ENCODE measurements at places on chromosomes 2 and 18.

GRCh38 chr2:76446872-76447271 is 736.2 kb upstream of the GCFC2 start:
- no peak for DNase-seq

DNA sequence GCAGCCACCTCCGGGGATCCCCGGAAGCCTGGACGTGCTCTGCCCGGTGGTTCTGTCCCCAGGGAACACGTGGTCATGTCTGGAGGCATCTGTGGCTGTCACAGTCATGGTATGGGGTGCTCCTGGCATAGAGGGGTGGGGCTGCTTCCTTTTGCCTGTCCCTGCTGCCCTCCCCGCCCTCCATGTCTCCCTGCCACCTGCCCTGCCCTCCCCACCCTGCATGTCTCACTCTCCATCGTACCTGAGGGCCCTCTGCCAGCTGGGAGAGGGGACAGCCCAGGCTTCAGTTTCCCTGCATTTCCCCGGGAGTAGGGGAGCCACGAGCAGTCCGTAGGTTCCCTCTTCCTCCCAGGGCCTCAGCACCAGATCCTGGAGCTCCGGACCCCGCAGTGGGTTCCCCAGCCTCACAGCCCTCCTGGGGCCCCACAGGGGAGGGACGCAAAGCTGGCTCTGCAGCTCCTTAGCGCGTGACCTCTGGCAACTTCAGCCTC is 90.0 kb upstream of the CTDP1 start:
- DNase-seq: no peak

DNA sequence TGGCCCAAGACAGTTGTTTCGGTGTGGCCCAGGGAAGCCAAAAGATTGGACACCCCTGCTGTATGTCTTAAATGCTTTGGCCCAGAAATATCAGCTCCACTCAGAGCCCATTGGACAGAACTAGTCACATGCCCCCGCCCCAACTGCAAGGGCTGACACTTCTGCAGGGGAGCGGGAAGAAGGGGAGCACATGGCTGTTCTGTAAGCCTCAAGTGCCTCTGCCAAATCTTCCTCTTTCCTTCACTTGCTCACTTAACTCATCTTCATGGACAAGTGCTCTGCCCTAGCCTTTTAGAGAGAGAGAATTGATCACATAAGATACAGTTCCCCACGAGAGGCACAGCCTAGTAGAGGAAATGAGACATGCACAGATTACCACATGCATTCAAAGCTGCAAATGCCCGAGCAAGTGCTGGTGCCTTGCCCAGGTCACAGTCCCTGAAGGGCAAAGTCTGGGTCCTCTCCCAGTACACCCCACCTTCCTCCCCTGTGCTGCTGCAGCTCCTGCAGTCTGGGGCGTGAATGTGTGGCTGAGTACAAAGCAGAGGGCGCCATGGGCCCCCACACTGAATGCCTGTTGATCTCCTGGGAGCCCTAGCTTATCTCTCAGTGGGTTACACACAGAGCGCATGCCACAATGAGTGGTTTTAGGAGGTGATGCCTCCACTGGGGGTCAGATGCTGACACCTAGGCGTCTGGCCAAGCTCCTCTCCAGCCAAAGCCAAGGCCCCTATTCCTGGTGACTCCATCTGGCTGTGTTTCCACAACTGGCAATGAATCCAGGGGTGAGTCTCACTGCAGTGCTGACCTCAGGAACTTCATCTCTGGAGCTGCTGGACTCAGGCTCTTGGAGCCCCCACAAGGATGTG is 135.3 kb downstream of the CTIF start:
- DNase-seq: peak; percentile 47

DNA sequence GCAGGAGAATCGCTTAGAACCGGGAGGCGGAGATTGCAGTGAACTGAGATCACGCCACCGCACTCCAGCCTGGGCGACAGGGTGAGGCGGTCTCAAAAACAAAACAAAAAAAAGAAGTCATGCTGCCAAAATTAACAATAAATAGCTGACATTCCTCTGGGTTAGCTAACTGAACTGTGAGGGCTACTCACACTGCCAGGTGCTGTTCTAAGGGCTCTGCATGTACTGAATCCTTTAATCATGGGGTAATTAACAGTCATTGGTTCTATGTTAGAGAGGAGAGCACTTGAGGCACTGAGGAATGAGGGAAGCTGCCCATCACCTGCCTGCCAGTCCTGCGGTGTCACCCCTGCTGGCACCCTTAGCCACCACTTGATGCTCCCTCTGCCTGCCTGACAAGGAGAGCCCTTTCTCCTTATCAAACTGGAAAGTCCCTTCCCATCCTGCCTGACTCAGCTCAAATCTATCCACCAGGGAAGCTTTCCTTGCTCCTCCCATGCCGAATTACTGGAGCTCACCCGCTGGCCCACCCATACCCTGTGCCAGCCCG is 73.0 kb upstream of the RIOK3 start:
- peak; percentile 31 for DNase-seq

DNA sequence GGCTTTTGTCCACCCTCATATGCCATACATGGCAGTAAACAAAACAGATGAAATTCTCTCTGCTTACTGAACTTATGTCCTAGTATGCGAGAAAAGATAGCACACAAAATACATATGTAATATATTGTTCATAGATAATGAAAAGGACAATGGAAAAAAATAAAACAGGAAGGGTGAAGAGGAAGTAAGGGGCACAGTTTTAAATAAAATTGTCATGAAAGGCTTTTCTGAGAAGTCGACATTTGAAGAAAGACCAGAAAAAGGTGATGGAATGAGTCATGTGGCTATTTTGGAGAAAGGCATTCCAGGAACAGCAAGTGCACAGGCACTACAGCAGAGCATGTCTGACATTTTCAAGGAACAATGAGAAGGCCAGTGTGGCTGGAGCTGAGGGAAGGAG is 56.4 kb downstream of the KCNH7 start:
- DNase-seq: no peak

DNA sequence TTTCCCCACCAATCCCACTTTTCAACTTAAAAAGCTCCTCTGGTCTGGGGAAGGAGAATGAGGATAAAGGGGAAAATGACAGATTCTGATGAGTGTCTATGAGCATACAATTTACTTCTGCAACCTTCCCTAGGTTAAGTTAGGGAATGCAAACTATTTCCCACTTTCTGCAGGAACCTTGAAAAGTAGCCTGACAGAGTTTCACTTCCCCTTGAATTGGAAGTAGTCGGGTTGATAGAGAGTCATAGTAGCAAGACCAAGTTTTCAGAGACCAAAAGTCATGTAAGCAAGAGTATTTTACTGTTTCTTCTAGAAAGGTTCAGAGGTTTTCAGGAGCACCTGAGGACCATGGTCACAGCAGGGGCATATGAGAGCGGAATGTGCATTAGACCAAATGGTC is 815.1 kb downstream of the CPS1 start:
- DNase-seq: no peak

DNA sequence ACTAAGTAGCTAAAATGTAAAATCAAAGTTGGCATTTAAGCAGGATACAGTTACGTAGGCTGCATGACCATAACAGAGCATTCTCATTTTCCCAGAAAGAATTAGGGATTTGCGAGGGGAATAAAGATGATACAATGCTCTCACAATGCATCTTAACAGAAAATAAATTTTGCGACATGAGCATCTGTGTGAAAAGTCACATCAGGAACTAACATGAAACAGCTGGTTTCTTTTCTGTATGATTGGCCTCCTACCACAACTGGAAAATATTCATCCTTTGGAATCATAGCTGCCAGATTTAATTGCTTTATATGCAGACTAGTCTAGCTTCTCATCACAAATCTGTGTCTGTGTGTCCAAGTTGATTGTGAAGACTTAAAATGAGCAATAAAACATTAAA is 66.0 kb downstream of the KCTD18 start:
- no peak for DNase-seq

DNA sequence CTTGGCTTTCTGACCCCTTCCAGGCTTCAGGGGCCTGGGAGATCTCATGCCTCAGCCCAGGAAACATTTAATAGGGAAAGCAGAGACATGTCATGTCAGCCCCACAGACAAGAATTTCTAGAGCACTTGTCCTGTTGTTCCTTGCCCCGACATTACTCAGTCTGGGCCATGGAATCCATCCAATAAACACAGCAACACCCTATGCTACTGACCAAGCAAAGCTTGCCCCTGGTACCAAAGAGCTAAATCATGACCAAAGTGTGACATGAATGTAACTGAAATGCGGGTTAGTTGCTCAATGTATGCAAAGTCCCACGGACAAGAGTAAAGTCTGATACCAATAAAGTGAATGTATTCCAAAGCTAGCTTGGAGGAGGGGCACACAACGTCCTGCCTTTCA is 35.1 kb downstream of the EHD3 start:
- DNase-seq: no peak

Measured in hematopoietic multipotent progenitor cell treated with erythropoietin and hydrocortisone succinate and interleukin-3 and kit ligand, for 6 days (in vitro differentiated cells).